ENCODE measurements at places on chromosomes 7 and 10. TPM values are rescaled to one million over a fixed set of nuclear protein-coding genes. Genes with fewer than 3 reads are reported as not detected.

ATAD1 gene
- total RNA-seq = 163 TPM

PAX2 gene
- not detected for total RNA-seq

MINDY4 gene
- total RNA-seq = 4.0 TPM

ARL3 gene
- 15.2 TPM for total RNA-seq

COL13A1 gene
- total RNA-seq = 4.4 TPM

UNC5B gene
- total RNA-seq = 26.6 TPM

CYP3A4 gene
- total RNA-seq = not detected

TSPAN15 gene
- total RNA-seq = 5.3 TPM

MCMBP gene
- total RNA-seq = 24.8 TPM

ARID5B gene
- 20.9 TPM for total RNA-seq
